ENCODE measurements at places on chromosomes 16 and 17.
A peak's percentile ranks its signal among the peaks of the same experiment; 100 is the strongest.

- no peak for DNase-seq
These were observed 726.9 kb downstream of the CDH8 start for GRCh38 chr16:61309386-61309785.

- no peak for DNase-seq
These were observed 132.0 kb downstream of the MRTFB start for GRCh38 chr16:14203166-14203565.

DNA sequence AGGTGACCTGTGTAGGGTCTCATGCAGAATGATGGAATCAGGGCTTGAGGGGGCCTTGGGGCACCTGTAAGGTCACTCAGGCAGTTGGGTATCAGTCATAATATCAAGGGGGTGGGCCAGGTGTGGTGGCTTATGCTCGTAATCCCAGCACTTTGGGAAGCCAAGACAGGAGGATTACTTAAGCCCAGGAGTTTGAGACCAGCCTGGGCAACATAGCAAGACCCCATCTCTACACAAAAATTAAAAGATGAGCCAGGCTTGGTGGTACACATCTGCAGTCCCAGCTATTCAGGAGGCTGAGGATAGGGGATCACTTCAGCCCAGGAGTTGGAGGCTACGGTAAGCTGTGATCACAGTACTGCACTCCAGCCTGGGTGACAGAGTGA, 7.5 kb downstream of the ERN2 start:
- DNase-seq: no peak

- DNase-seq: no peak
These were observed at the start of gene PIK3R6 for GRCh38 chr17:8867361-8867981. Gene PIK3R6 (minus strand): TSS chr17:8867674. CDS start chr17:8849794, 17,880 bp downstream.

DNA sequence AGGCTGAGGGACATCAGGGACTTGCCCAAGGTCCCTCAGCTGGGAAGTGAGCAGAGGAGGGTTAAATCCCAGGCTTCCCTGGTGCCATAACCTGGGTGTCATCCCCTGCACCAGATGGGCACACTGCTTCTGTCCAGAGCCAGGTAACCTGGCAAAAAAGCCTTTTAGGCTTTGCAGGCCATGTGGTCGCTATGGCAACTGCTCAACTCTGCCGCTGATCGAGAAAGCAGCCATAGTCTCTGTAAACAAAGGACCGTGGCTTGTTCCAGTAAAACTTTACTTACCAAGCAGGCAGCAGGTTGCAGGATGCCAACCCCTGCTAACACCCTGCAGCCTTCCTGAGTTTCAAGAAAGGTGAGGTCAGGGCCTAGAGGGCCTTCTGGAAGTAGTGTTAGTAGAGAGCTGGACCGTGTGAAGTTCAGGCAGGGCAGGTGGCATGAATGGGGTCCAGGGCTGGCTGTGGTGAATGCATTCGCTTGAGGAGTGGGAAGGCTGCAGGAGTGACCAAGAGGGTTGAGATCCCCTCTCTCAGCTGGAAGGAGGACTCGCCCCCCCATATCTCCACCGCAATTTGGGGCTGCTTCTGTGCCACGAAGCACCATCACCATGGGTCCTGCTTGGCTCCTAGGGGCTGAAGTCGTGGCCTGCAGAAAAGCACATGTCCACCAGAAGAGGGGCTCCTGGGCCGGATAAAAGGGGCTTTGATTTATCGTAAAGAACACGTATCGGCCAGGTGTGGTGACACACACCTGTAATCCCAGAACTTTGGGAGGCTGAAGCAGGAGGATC, 91.3 kb downstream of the SOCS1 start:
- DNase-seq: no peak

GRCh38 chr16:72050769-72051464, 3.4 kb upstream of the HP start:
- no peak for DNase-seq

DNA sequence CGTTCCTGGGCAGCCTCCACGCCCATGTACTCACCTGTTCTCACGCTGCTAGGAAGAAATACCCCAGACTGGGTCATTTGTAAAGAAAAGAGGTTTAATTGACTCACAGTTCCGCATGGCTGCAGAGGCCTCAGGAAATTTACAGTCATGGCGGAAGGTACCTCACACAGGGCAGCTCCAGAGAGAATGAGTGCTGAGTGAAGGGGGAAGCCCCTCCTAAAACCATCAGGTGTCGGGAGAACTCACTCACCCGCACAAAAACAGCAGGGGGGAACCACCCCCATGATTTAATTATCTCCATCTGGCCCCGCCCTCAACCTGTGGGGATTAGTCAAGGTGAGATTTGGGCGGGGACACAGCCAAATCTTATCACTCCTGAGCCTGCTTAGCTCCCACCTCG, 18.2 kb downstream of the RAB40C start:
- DNase-seq: no peak

- DNase-seq: no peak
These were observed 21.6 kb upstream of the MED9 start for GRCh38 chr17:17455173-17455572.

DNA sequence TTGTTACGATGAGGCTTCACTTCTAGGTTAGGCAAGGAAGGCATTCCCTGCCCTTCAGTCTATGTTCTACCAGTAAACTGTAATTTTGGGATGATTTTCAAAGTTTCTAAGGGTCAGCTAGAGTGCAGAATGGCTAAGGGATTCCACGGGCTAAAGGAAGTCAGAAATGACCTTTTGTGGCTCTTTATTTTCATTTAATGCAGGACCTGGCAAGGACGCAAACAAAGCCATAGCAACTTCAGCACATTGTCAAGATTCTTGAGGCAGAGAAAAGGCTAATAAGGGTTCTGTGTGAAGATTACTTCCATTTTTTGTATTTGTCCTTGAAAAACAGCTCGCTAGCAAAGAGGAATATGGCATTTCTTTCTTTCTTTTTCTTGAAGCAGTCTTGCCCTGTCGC, 76.6 kb downstream of the STX8 start:
- no peak for DNase-seq

GRCh38 chr16:80569440-80570105, 28.8 kb downstream of the DYNLRB2 start:
- peak; percentile 9 for DNase-seq

- peak; percentile 57 for DNase-seq
These were observed 5.1 kb upstream of the NME4 start for GRCh38 chr16:391885-392335.

GRCh38 chr16:68642436-68643101, 2.5 kb upstream of the CDH3 start:
- DNase-seq: no peak

GRCh38 chr16:67562526-67562917, at the start of gene CTCF:
Gene CTCF (plus strand): TSS chr16:67562526. CDS start chr16:67610833, 48,307 bp downstream.
- peak; percentile 60 for DNase-seq

DNA sequence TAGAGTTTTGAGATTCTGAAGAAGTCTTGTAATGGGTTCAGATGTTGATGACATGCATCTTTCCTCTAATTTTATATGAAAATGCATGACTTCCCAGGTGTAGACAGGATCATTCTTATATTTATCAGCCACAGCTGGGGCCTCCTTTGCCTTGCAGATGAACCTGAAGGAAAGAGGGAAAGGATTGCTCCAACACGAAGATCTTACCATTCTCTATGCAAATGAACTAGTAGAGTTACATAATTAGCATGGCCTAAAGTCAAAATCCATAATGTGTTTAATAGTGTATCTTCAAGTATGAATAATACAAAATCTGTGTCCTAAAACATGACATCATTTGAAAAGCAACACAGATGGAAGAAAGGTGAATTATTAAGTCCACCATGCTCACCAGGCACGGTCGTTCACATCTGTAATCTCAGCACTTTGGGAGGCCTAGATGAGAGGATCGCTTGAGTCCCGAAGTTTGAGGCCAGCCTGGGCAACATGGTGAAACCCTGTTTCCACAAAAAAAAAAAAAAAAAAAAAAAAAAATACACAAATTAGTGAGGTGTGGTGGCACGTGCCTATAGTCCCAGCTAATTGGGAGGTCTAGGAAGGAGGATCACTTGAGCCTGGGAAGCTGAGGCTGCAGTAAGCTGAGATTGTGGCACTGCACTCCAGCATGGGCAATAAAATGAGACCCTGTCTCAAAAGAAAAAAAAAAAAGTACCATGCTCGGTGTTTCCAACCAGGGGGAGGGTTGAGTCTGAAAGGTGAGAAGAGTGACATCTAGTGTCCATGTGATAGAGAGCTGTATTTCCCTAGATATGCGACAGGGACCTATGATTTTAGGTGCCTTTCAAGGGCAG, 6.3 kb downstream of the VWA3A start:
- no peak for DNase-seq

GRCh38 chr17:55201308-55201932, 63.3 kb upstream of the HLF start:
- no peak for DNase-seq

- DNase-seq: peak; percentile 20
These were observed 79.8 kb downstream of the CMIP start for GRCh38 chr16:81524382-81524781.

DNA sequence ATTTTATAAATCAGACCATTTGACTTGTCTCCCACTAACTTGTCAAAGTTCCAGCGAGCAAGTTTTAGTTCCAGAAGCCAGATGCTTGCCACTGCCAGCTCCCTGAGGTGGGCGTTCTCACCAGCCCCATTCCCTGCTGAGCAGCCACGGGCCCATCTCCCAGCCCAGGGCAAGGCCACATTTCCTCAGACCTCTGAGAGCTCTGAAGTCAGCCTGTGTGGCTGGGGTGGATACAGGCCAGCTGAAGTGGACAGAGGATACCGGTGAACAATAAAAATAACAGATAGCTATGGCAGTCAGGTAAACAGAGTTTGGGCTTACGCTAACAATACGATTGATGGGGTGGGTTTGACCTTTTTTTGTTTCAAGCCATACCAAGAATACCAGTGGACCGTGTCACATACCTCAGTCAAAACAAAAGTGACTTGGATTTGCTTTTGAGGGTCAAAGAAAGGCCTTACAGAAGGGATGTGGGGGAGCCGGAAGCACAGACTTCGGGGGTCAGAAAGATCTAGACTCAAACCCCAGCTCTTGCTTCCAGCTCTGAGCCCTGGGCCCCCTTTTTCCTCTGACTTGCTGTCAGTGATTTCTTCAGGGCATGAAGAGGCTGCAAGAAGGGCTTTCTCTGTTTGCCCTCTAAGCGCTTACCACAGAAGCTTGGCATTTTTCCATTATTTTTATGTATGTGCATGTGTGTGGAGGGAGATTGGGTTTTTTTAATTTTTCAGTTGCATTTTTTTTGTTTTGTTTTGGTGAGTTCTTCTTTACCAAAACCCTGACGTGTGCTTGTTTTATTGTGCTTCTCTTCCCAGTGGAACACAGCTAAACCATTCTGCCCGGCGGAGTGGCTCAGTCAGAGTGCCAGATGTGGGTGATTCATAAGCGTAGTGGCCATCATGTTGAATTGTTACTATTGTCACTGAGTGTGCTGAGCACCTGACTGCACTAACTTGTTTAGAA, 109.9 kb downstream of the GNAO1 start:
- DNase-seq: no peak

- no peak for DNase-seq
These were observed 28.1 kb upstream of the SIAH1 start for GRCh38 chr16:48413272-48413671.

DNA sequence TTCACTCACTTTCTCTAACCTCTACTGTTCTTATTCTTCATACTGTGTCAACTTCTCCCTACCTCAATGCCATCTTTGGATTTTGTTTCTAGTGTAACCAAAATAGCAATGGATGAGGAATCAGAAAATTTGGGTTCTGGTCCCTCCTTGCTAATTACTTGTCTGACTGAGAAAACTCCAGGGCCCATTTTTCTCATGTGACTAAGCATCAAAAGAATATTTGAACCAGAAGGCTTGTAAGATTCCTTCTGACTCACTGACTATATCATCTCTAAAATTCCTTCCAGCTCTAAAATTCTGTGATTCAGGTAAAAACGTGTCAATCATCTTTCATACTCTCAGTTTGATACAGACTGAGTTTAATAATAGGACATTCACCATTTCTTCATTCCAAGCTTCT, 57.9 kb downstream of the BRIP1 start:
- DNase-seq: no peak

DNA sequence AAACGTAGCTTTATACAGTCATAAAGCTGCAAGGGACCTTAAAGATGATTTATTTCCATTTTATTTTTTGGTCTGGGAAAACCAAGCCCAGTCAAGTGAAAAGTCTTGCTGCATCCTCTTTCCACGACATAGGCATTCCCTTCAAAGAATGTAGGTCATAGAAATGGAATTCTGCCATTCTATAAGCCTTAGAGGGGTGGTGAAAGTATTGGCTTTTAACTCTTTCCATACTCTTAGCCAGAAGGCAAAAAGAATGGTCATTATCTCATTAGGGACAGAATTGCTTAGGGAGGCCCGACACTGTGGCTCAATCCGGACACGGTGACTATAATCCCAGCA, 7.9 kb upstream of the MSL1 start:
- no peak for DNase-seq

DNA sequence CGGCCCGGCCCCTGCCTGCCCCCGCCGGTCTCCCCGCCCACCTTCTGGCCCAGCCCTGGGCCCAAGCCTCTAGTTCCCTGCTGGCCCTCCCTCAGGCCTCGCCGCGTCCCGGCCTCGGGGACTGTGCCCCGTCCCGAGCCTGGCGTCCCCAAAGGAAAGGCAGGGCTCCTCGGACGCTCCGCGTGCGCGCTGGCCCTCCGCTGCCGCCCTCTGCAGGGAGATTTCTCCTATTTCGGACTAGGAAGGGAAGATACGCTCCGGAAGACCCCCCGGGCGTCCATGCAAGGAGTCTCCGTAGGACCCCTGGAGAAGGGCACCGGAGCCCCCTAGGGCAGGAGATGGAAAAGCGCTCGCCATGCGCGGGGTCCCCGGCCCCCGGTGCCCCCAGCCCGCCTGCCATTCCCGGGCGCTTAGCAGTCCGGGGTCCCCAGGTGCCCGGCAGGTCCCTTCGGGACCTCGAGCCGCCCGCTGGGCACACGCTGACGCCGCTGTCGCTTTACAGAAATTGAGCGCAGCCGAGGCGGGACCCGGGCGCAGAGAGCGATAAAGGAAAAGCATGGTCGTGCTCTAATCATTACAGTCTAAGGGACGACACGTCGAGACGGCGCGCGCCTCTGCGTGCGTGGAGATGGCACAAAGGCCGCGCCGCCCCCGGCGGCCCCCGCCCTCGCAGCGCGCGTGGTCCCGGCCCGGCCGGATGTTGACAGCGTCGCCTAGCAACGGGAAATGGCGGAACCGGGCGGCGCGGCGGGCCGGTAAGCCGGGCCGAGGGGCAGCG, at the start of gene CCDC40:
Gene CCDC40 (plus strand): TSS at position 706 of the 778 bp plus-strand sequence. CDS start 21 bp downstream, at position 727.
- peak; percentile 45 for DNase-seq

DNA sequence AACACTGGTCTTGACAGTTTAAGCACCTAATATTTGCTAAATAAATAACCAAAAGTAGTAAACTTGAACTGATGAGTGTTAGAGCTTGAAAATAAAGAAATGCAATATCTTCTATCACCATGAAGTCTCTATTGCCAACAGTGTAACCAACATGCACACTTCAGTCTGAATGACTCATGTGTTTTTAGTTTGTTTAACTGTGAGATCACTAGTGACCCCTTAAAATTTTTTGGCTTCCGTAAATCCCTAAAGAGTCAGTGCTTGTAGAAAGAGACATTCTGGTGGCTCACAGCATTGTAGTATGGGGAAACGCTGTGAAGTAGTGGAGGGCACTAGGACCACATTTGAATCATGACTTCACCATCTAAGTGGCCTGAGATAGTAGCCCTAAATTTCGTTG, 341.1 kb downstream of the PMP22 start:
- DNase-seq: no peak

DNA sequence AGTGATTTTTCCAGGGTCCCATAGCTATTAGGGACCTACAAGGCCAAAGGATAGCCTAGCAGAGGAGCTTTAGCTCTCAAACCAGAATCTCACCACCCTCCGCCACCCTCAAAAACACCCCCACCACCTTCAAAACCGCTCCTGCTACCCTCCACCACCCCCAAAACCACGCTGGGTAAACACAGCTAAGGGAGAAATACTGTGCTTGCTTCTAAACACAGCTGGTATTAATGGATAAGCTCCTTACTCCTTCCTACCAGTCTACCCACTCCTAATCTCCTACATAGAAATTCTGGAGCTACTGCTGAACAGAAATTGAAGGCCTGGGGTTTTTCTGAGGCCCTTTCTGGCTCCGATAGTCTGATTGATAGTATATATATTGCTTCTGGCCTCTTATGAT, 2.2 kb upstream of the LPCAT2 start:
- no peak for DNase-seq

All from stimulated activated CD8-positive, alpha-beta memory T cell treated with anti-CD3 and anti-CD28 coated beads, Interleukin-4, amount 100 ng/mL, for 1 hour (primary cell).